ENCODE measurements at places on chromosomes 16 and 17.

GRCh38 chr17:76197911-76198310 is 42.4 kb downstream of the RNF157 start:
- ATAC-seq = no peak

DNA sequence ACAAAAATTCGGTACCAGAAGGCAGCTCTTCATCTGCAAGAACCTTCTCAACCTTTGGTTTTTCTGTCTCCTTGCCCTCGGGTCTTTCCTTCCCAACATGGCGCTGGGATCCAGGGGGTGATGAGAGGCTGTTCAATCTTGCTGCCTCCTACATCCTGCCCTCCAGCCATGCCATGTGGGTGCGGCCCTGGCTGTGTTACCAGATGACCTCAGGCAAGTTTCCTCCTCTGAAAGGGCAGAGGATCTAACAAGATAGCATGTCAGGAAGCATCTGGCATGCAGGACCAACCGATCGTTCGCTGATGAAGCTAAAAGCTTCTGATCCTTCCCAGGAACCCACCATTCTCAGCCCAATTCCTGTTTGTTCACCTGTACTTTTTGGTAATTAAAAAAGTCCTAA is 36.8 kb upstream of the BCAR1 start:
- ATAC-seq = no peak

DNA sequence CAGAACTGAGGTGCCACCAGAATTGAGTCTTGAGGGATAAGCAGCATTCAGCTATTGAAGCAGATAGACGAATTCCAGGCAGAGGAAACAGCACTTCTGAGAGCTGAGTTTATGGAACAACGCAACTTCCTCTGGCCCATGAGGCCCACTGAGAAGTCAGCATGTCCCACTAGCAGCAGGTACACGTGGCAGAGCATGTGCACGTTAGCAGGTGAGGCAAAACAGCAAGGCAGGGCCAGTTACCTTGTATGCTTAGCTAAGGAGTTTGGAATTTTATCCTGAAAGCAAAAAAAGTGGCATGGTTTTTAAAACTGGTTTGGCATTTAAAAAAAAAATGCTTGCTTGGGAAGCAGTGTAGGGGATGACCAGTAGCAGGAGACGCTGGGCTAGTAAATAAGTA is 305.6 kb downstream of the CPPED1 start:
- ATAC-seq = no peak

- ATAC-seq = no peak
Observed at GRCh38 chr17:44496815-44497214, 6.4 kb downstream of the GPATCH8 start.

DNA sequence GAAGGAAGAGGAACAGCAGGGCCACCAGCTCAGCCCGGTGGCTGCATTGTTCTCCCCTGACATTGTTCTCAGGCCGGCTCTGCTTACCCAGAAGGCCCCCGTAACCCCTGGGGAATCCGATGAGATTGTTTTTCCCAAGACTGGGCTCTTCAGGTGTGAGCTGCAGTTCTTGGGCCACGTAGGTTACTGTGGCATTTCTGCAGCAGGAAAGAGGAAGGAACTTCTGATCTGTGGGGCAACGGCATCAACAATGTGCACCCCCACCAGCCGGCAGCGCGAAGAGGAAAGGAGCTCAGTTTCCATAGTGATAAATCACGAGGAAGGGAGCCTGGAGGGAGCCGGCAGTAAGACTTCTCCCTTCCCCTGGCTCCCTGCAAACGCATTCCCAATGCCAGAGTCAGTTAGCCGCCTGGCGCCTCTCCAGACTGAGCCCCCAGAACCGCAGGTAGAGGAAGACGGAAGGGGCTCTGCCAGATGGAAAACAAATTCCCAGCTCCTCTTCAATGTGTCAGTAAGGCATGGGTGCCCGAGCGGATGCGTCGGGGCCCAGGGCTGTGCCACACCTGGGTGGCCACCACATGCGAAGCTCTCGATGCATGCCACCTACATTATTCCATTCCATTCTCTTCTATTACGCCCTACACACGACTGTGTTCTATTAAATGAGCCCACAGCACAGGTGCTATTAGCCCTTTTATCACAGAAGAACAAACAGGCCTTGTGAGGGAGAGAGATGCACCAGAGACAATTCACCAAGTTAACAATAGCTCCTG is 21.5 kb upstream of the PECAM1 start:
- peak; percentile 81 for ATAC-seq

- no peak for ATAC-seq
Observed at GRCh38 chr17:61476476-61477203, 24.4 kb downstream of the TBX4 start.

DNA sequence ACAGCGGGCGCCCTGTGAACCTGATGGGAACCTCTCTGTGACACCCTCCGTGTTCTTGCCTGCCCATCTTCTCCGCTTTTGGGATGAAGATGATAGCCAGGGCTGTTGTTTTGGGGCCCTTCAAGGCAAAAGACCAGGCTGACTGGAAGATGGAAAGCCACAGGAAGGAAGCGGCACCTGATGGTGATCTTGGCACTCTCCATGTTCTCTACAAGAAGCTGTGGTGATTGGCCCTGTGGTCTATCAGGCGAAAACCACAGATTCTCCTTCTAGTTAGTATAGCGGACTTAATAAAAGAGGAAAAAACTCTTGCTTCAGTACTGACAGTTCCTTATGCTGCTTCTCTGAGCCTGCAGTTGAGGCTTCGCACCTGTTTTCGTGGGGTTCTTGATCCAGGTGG is 10.5 kb downstream of the CDK5RAP3 start:
- ATAC-seq = no peak

DNA sequence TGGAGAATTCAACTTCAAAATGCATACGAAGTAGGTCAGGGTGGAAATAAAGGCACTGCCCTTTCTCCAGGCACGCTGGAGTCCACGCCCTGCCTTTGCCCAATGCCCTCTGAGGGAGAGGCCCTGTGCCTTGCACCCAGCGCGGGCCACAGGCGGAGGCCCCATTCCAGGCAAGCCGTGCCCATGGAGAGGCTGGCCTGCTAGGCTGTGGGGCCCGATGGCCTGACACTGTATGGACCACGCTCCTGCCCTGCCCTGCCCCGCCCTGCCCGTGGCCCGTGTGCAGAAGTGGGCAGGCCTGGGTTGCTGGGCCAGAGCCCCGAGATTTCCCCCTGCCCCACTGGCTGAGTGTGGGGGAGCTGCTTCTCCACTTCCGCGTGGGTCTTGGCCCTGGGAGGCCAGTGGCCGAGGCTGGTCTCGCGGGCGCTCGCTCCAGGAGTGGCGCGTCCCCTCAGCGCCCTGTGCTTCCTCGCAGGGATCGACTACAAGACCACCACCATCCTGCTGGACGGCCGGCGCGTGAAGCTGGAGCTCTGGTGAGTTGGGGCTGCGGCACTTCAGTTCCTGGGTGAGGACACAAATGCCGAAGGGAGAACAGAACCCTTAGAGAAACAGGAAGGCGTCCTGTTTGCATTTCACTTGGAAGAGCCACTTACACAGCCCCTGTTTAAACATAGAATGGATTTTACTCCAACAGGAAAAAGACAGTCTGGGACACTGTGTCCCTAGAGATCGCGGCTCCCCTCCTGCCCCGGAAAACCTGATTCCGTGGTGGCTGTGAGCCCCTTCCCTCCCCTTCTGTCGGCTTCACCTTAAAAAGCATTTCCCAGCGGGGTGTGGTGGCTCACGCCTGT is 13.8 kb upstream of the WFIKKN1 start:
- ATAC-seq = no peak

DNA sequence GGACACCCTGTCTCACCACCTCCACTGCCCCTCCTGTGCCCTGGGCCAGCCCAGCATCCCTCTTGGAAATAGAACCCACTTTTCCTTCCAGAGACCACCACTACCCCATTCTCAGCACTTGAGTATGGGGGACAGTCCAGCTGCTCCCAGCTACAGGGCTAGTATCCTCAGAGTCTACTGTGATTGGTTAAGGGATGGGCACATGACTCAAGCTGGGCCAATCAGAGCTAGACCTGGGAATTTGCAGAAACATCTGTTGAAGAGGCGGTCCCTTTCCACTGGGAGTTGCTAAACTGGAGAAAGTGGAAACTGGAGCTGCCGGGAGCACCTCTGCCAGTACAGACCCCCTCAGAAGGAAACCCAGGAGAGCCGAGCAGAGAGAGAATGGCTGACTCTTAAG is 156.6 kb downstream of the GSG1L start:
- ATAC-seq = no peak

GRCh38 chr17:77460514-77461046 is 319.8 kb downstream of the SEC14L1 start:
- no peak for ATAC-seq

DNA sequence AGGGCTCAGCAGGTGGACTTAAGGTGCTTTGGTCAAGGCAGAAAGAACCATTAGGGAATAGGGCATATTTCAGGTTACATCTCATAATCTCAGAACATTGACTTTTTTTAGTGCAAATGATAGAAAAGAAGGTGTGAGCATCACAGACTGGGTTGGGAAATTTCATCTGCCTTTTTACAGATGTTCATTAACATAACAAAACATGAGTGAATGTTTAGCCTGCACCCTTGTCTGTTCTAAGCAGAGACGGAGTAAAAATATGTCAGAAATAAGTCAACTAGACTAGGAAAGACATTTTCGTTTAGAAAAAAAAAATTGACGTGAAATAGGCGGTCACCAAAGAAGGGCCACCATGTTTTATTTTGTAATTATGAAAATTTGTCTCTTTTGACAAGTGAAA is 127.5 kb upstream of the CDH13 start:
- ATAC-seq = no peak

DNA sequence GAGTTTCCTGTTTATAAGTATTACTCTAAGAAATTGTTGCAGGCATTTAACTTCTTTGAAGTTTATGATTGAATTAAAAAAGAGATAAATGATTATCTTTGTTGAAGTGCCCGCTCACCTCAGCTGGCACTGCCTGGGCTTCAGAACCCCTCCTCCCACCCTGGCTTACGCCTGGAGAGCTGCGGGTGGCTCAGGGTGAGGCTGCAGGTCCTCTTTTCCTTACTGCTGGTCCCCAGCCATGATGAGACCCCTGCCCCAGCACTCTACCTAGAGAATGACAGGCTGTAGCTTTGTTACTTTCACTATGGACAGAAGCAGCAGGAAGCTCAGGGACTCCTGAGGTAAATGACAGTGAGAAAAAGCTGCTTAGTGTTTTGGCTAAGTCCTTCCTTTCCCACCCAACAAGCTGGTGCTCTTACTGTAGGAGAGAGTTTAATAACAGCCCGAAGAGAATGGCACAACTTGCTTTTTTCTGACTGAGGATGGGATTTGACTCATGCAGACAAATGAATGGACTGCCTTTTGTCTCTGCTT is 62.1 kb downstream of the EPN2 start:
- no peak for ATAC-seq

DNA sequence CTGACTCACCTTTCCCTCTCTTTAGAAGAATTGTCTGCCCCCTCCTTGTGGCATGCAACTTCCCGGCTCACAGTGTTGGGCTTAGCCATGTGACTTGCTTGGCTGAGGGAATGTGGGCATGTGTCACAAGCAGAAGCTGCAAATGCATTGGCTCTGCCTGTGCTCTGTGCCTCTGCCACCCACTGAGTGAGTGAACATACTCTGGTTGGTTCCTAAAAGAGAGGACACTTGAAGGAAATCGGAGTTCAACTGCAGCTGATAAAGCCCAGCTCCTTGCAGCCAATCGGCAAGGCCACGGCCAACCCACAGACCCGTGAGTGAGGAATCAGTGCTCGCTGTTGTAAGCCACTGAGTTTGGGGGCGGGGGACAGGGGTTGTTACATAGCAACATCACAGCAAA is 10.9 kb upstream of the GINS2 start:
- no peak for ATAC-seq

DNA sequence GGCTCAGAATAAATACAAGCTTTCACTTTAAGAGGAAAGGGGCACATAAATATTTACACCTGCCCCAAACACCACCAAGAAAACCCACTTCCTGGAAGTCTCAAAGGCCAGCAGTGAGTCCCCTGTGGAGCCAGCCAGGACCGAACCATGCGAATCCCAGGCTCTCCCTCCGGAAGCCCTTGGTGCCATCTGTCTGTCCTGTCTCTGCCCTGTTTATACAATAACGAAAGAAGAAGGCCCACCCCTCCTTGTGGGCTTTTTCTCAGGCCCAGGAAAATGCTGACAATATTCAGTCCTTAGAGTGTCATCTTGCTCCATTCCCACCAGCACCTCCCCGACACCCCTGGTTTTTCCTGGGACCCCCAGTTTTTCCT is 3.6 kb upstream of the SLC6A4 start:
- ATAC-seq = no peak

- peak; percentile 41 for ATAC-seq
Observed at GRCh38 chr16:27314161-27314723, 468 bp downstream of the IL4R start.

GRCh38 chr17:40070709-40071312 is 8.0 kb downstream of the THRA start:
- ATAC-seq = no peak

DNA sequence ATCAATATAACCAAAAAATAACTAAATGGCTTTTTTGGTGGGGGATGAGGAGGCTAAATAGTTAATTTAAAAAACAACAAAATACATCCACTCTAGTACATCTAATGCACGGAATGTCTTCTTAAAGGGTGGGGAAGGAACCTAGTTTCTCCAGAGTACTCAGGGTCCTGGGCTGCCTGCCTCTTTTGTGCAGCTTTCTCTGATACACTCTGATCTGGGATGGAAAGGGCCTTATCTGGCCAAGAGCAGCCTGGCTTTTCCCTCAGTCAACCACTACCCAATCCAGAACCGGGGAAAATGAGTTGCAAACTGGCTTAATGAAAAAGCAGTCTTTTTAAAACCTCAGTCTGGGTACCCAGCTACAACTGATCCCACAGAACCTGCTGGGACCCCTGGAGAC is 42.9 kb downstream of the DCUN1D3 start:
- no peak for ATAC-seq

- ATAC-seq = no peak
Observed at GRCh38 chr16:35570946-35571345, 2111.5 kb downstream of the TP53TG3F start.

Data from gastroesophageal sphincter (tissue), 4 donors.